HAP-1 (cell line): ENCODE measurements at places on chromosomes 5 and 9.
A peak's percentile ranks its signal among the peaks of the same experiment; 100 is the strongest.

DNA sequence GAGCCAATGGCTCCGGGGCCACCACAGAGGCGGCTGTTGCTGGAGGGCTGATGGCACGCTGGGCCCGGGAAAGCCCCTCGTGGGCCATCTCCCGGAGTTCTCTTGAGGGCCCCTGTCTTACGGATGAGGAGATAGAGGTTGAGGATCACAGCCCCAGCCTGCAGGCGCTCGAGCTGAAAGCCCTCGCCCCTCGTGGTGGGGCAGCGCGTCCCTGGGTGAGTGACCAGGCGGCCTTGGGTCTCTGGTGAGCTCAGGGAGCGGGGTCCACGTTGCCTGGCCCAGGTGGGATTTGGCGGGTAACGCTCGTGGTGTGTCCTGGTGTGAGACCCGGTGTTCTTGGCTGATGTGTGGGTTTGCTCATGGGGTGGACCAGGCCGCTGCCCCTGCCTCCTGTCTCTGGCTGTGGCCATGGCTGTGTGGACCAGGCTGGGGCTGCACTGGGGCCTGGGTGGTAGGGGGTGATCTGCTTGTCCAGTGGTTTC is 38.9 kb downstream of the RXRA start:
- no peak for DNase-seq

- DNase-seq = peak; percentile 88
Observed at GRCh38 chr5:93421468-93421867, 159.6 kb downstream of the NR2F1-AS1 start.

- no peak for DNase-seq
Observed at GRCh38 chr5:137264041-137264440, 235.1 kb downstream of the SPOCK1 start.

GRCh38 chr5:88602584-88602983 is 280.4 kb downstream of the MEF2C start:
- DNase-seq = peak; percentile 35

- peak; percentile 84 for DNase-seq
Observed at GRCh38 chr5:177317959-177318377, 6.3 kb upstream of the MXD3 start.

GRCh38 chr5:174725991-174726601 is 1.7 kb downstream of the MSX2 start:
- DNase-seq = peak; percentile 31

- no peak for DNase-seq
Observed at GRCh38 chr5:92494508-92494907, 1086.5 kb downstream of the NR2F1-AS1 start.

DNA sequence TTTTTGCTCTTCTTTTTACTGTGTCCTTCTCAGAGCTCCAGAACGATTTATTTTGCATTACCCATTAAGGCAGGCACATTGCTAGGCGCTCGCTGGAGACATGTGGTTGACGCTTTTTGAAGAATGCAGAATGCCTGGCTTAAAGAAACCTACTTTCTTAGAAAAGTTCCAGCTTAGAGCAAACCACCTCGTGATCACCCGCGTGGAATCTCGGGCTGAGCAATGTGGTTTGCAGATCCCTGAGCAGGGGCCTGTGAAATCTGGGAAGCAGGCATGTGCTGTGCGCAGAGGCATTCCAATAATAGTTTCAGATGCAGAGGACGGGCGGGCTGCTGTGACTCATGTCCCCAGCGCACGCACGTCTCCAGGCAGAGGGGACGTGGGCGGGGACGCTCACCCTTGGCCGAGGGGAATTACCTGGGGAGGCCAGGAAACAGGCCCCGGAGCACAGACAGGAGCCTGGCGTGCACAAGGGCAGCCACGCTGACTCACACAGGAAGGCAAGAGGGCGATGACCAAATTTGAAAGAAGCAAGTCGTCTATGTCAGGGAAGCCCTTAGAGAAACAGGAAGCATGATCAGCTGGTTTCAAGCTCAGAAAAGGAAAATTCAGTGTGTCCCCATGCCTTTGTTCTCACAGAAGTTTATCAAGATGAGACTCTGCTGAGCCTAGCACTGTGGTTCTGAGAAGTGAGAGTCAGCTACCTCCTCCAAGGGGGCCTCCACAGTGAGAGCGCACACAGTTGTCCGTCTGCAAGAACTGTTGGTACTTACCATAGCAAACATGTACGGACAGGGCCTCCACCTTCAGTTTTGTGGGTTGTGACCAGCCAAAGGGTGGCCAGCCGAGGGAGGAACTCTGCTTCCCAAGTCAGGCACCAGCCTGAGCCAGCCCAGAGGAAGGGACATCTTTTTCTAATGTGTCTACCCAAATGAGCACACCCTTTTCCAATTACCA is 218.6 kb downstream of the PIK3R1 start:
- no peak for DNase-seq

GRCh38 chr9:4805191-4805918 is 12.6 kb downstream of the RCL1 start:
- DNase-seq = no peak

DNA sequence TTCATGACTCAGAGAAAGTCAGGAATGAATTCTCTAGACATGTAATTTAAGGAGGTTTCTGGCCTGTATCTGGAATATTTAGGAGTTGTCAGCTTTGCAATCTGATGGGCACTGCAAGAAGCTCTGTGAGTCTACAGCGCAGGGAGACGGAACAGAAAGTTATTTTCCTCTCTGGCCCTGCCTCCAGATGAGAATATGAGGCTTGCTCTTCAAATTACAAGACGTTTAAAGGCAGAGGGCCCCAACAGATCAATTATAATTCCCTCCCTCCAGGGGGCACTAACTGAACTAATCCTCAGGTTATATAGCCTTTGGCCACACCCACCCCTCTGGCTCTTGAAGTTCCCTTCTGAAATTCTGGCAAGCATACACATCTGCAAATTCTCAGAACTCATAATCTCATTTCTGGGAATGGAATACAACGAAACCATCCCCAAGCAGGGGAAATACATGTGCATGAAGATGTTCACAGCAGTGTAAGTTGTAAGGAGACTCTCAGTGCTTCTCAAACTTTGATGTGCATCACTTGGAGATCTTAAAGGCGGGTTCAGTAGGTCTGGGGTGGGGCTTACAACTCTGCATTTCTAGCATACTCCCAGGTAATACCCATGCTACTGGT is 307.6 kb downstream of the CWC27 start:
- DNase-seq = peak; percentile 74

DNA sequence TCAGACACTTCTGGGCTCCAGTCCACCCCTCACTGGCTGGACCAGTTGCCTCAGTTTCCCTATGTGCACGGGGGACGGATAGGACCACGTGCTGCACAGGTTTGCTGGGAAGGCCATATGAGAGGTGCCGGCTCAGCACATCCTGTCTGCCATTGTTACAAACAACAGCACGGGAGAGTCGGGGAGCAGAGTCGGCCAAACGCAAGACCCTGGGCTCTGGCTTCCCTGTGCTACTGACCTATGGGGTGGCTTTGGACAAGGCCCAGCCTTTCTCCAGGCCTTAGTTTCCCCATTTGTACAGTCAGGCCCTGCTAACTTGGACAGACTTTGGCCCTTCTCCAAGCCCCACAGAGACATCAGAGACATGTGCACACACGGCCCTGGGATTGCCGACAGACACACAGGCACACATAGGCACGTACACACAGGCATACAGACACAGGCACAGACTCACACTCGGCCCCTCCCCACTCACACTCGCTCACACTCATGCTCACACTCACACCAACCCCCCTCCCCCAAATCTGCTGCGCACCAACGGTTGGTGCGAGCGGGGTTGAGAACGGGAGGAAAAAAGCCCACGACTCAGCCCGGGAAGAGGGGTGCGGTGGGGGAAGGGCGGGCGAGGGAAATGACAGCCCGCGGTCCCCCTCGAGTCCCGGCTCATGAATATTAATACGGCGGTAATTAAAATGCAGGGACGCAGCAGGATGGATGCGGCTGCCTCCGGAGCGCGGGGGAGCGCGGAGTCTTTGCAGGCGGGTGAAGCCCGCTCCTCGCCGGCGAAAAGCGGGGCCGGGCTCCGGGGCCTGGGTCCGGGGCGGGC is 133.0 kb downstream of the C9orf50 start:
- DNase-seq = peak; percentile 20

- DNase-seq = no peak
Observed at GRCh38 chr5:157113002-157113401, 4.2 kb upstream of the HAVCR2 start.

- no peak for DNase-seq
Observed at GRCh38 chr5:136466041-136466415, 100.7 kb upstream of the TRPC7 start.

DNA sequence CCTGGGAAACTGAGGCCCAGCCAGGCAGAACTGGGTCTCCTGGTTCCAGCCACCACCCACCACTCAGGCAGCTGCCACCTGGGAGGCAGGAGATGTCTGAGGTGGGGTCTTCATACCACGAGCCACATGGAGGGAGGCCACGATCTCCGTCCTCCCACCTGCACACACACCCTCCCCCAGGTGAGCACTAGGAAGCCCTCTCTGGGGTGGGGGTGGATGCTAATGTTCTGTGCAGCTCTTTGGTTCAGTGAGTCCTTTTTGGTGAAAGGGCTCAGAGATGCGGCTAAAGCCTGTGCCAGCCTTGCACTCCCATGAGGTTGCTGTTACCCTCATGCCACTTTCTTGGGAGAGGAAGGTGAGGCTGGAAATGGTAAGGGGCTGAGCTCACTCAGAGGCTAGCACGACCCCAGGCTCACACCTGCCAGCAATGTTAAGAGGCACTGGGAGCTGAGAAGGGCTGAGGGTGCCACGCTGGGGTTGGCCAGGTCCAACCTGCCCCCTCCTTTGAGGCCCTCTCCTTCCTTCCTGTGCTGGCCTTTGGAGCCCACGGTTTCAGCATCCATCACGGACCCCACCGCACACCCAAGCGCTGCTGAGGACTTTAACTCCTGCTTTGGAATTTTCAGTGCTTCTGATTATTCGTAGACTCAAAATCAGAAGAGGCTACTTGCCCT is 26.6 kb upstream of the OBP2B start:
- no peak for DNase-seq

GRCh38 chr5:144697847-144698262 is 527.2 kb downstream of the KCTD16 start:
- DNase-seq = no peak

DNA sequence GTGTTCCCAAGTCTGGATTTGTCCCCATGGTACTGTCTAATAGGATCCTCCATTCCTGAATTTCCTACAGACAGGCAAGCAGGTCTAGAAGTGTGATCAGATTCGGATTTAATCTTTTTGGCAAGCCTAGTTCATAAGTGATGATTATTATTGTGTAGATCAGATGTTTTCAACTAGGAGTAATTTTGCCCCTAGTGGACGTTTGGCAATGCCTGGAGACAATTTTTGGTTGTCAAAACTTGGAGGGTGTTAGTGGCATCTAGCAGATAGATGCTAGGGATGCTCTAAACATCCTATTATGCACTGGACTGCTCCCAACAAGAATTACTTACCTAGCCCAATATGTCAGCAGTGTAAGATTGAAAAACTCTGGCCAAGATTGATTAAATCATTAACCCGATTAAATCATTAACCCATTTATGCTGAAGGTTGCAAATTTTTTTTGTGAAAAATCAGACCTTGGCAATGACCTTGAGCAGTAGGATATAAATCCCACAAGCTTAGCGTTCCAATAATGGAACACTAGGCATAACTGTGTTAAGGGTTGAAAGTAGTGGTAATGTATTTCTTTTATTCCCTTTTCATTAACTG is 28.2 kb downstream of the TCERG1 start:
- no peak for DNase-seq

DNA sequence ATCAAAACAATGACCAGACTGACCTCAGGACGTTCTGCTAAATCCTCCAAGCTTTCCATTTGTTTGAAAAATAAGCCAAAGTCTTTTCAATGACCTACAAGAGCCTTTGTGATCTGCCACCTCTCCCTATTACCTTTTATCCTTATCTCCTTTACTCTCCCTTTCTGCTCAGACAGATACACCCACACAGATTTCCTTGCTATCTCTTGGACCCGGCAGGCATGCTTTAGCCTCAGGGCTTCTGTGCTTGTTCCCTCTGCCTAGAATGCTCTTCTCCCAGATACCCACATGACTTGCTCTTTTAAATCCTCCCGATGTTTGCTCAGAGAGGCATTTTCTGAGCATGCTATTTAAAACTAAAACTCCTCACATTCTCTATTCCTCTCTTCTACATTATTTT is 8.9 kb upstream of the ELOVL7 start:
- DNase-seq = no peak

GRCh38 chr9:86637515-86637914 is 283.3 kb upstream of the TUT7 start:
- peak; percentile 69 for DNase-seq

- DNase-seq = no peak
Observed at GRCh38 chr9:136373300-136374182, at the start of gene CARD9. Gene CARD9 (minus strand): TSS chr9:136373669. CDS start chr9:136372078, 1,591 bp downstream.

DNA sequence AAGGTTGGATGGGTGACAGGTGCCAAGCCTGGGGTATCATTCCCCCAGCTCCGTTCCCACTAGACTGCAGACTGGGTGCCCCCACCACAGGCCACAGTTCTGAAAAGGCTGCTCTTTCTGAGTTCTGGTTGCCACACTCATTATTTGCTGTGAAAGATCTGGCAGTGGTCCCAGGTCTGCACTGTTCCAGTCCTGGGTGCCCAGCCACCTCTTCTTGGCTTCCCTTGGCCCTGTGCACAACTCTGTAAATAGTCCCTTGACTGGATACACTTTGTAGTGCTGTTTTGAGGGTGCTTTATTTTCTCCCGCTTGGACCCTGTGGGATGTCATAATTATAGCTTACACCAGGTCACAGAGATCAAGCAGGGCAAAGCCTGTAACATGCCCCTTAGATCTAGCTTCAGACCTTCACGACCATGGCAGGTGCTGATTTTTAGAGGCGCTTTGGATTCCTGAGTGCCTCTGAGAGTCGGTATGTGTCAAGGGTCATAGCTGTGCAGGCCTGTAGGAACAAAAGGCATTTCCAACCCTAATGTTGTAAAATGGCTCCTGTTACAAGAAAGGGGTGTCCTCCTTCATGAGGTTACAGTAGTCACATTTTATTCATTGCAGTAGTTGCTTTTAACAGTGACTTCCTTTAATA is 344.9 kb downstream of the ICE1 start:
- no peak for DNase-seq

DNA sequence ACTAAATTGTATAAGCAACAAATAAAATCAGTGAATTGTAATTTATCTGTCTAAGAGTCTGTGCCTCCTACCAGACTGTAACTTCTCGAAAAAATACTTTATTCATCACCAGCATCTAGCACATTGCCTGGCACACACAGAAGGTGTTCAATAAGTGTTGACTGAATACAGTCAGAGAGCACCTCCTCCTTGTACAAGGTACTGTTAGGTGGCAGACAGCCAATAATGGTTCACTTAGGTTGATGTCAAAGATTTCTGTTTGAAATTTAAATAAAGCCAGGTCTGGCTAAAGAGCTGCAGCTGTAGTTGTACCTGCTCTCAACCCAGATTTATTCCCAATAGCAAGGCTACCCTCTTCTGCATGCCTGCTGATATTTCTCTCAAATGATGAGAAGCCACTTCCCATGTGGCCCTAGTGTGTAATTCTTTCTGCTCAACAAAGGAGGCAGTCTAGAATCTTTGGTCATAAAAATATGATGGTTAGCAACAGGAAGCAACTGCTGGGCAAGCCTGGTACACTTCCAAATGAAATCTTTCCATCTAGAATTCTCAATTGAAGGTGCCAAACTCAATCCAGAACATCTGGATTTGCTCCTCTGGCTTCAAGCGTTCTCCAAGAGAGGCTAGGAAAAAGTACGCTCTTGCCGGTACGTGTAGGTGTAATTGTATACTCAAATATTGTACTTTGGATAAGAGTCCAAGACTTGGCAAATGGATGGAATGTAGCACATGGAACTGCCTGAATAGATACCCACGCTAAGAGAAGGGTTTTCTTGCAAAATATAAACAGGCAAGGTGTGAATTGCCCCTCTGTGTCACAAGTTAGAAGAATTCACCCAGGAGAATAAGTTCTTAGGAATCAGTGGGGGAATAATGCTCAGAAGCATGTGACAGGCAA is 95.6 kb downstream of the NR6A1 start:
- DNase-seq = no peak
